GM23248 (cell line): ENCODE measurements at places on chromosomes 7 and 10. TPM values are rescaled to one million over a fixed set of nuclear protein-coding genes. Genes with fewer than 3 reads are reported as not detected.

DNA sequence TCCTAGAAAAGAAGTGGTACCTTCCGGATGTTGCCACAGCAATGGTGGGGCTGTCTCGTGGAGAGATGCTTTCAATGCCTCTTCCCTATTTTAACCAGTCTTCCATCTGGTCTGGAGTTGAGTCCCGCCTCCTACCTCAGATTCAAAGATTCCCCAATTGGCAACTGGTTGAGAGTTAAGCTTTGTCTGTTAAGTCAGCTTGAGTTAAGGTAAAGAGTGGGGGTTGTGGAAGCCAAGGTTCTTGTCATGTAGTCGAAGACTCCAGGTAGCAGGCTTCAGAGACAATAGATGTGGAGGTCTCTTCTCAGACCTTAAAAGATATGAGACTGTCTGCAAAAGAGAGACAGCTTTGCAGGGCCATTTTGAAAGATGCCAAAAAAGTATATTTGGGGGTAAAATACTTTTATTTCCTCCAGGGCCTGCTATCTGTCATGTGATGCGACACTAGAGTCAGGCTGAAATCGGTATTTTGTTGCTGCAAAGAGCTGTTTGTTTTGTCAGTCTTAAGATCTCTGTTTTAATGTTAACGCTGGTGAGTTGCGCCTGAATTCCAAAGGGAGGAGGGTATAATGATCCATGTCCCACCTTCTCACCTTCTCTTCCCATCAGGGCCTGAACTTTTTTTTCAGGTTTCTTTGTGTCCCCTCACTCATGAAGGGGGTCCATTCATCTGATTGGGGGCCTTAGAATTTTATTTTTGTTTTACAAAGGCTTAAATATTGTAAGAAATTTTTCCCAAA lies 40.4 kb upstream of the SCIN start:
- DNase-seq = no peak

DNA sequence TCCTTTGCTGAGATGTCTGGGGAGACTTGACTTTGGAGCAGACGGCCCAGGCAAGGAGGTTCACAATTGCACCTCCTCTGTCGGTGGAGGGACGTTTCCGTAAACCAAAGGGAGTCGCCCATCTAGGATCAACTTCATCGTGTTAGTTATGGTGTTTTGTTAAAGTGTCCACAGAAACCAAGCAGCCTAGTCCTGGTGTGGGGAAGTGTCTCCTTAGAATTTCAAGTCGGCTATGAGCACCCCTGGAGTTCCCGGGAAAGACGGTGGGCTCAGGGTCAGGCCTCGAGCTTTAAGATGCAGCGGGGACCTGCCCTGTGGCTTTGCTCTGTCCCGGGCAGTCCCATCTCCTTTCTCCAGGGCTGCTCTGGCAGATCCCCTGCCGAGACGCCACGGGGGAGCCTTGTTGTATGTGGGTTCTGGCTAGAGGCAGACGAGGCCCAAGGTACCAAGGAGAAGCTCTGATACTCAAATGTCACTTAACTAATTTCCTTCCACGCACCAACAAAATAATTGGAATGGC lies 319.2 kb downstream of the ADARB2 start:
- no peak for DNase-seq

GRCh38 chr10:123665491-123666286 lies 466 bp upstream of the GPR26 start:
- no peak for DNase-seq

- DNase-seq = peak; percentile 21
Measured at GRCh38 chr10:97723001-97723400, 9.5 kb downstream of the MARVELD1 start.

- DNase-seq = no peak
Measured at GRCh38 chr7:9100289-9100688, 666.9 kb downstream of the NXPH1 start.

GRCh38 chr7:32037650-32038198 lies 32.5 kb downstream of the PDE1C start:
- no peak for DNase-seq

DNA sequence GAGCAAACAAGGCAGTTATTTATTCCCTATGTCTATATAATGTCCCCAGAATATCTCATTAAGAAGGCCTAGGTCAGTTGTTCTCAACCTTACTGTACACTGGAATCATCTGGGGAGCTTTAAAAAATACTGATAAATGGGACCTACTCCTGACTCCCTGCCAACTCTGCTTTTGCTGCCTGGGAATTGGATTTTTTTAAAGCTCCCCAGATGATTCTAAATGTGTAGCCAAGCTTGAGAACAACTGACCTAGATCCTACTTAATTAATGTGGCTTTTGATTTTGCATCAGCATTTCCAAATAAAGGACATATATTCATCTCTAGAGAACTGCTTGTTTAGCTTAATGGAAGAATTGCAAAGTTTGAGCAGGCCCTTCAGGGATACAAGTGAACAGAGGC lies 91.7 kb upstream of the HPS1 start:
- DNase-seq = no peak

- DNase-seq = peak; percentile 56
Measured at GRCh38 chr10:27319752-27320431, 79.3 kb upstream of the ACBD5 start.

DNA sequence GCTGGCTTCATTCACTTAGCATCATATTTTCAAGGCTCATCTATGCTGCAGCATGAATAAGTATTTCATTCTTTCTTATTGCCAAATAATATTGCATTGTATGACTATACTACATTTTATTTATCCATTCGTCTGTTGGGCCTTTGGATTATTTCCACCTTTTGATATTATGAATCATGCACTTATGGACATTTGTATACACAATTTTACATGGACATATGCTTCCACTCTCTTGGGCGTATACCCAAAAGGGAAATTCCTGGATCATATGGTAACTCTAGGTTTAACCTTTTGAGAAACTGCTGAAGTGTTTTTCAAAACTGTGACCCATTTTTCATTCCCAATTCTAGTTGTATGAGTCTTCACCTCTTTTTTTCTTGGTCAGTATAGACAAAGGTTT lies 80.3 kb upstream of the GNAI1 start:
- peak; percentile 55 for DNase-seq

DNA sequence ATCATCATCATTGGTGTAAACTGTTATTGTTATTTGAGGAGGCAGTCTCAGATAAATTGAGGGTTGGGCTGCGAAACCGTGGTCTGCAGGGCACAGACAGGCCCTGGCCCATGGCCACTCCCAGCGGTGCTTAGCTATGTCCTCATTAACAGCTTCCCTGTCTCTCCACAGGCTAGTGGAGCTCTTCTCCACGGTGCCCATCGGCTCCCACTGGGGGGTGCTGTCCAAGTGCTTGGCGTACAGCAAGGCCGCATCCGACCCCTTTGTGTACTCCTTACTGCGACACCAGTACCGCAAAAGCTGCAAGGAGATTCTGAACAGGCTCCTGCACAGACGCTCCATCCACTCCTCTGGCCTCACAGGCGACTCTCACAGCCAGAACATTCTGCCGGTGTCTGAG lies 21.6 kb downstream of the GPR26 start:
- no peak for DNase-seq

DNA sequence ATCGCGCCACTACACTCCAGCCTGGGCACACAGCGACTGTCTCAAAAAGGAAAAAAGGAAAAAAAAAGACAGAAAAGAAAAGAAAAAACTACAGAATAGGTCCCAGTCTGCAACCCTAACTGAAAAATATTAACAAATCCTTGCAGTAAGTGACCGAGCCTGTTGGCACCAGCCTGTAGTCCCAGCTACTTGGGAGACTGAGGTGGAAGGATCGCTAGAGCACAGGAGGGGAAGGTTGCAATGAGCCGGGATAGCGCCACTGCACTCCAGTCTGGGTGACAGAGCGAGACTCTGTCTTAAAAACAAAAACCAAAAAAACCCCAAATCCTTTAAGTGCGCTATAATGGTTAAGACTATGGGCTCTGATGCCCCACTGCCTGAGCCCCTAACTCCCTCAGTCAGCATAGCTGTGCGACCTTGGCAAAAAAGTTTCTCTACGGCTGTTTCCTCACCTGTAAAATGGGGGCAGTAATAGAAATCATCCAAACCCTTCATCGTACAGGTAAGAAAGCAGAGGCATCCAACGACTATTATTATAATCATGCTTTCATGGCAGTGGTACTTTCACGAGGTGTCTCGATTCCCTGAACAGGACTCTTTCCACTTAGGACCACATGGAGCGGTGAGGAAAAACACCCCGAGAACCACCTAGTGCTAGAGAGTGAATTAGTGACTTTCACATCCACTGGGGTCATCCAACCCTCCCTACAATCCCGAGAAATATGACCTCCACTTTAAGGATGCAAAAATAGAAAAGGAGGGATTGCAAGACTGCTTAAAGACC lies 755 bp downstream of the TOMM7 start:
- DNase-seq = peak; percentile 44

GRCh38 chr7:36266190-36266589 lies 113.1 kb downstream of the EEPD1 start:
- DNase-seq = no peak

DNA sequence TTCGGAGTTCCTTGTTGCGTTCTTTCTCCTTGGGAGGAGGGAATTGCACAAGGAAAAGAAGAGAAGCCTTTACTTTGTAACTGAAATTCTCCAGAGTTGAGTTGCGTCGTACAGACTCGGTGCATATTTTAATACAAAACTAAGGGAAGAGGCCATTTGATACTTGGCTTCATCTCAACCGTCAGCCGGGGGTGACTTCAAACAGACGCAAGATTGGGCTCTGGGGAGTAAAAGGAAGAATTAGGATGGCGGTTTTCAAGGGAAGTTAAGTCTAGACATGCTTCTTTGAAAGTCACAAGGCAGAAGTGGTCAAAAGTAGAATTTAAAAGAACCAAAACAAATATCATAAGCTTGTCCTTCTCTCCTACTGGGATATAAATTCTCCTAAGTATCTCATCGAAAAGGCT lies 1.6 kb downstream of the PRR15 start:
- DNase-seq = peak; percentile 60

- DNase-seq = no peak
Measured at GRCh38 chr10:123782549-123782948, 109.1 kb downstream of the CPXM2 start.

DNA sequence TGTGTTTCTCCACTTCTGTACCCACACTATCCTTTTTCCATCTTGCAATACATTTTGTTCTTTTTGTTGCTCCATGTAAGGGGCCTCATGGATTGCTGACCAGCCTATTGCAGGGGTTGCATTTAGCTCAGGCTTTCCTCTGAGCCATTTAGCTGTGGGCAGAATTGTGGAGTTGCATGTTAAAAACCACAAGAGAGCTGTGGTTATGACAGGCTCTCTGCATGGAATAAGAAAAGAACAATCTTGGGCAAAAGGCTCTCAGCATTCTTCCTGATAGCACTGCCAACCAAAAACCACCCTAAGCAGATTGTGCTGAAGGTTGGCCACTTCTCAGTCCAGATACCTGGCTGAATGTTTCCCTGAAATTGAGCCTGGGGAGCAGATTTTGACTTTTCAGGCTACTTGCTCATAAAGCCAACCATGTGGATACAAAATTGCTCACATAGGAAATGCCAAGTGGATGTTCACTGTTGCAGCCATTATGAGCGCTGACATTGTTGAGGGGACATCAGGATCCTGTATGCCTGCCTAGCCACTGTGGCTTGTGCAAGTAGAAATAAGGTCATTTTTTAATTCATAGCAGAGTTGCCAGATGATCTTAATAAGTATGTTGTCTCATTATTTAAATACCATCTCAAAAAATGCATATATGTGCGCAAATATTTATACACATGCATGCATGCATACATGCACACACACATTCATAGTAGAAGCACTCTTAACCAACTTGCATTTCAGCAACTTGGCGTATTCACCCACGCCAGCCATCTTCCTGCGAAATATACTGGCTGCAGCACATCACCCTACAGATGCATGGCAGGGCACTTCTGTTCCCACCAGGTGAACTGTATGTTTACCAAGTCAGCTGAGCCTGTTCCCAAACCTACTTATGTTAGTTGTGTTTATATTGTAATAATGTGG lies 695.4 kb downstream of the LRMDA start:
- DNase-seq = peak; percentile 68

DNA sequence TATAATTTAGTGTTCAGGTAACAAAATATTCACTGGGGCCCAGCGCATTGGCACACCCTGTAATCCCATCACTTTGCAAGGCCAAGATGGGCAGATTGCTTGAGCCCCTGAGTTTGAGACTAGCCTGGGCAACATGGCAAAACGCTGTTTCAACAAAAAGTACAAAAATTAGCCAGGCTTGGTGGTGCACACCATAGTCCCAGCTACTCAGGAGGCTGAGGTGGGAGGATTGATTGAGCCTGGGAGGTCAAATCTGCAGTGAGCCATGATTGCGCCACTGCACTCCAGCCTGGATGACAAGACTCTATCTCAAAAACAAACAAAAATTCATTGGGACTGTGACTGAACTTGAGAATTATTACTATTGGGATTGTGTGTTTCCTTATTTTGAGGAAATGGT lies 40.4 kb upstream of the TRUB1 start:
- DNase-seq = no peak

DNA sequence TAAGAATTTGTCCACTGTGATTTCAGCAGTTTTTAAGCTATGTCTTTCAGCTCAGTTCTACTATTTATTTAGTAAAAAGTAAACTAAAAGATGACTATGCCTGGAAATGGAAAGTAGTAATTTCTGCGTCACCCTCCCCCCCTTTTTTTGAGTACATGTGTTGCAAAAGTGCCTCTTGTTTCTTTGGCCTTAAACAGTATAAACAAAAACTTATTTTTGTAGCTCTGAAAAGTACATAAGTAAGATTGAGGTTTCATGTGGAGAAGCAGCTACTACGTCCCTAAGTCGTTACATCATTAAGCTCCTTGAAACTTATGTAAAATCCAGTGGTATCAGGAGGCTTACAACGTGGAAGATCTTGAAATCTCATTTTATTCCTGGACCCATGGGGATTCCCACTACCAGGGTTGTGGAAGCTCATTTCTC lies 46.3 kb upstream of the HBP1 start:
- DNase-seq = peak; percentile 29

- peak; percentile 98 for DNase-seq
Measured at GRCh38 chr10:24920907-24921881, 31.2 kb downstream of the PRTFDC1 start.

GRCh38 chr10:34528320-34528719 lies 286.8 kb downstream of the PARD3 start:
- DNase-seq = peak; percentile 94

AASS gene
- 3.6 and 5.8 TPM in 2 replicates for polyA plus RNA-seq

OPN4 gene
- polyA plus RNA-seq = not detected in 2 replicates

PDGFA gene
- 4.7 and 5.1 TPM in 2 replicates for polyA plus RNA-seq

LEP gene
- 0.09 and 0.11 TPM in 2 replicates for polyA plus RNA-seq

GPRIN2 gene
- polyA plus RNA-seq = not detected in 2 replicates

PSD gene
- 0.95 and 1.8 TPM in 2 replicates for polyA plus RNA-seq
